ENCODE measurements at places on chromosomes 6 and 20. TPM values are rescaled to one million over a fixed set of nuclear protein-coding genes. Genes with fewer than 3 reads are reported as not detected.

DNA sequence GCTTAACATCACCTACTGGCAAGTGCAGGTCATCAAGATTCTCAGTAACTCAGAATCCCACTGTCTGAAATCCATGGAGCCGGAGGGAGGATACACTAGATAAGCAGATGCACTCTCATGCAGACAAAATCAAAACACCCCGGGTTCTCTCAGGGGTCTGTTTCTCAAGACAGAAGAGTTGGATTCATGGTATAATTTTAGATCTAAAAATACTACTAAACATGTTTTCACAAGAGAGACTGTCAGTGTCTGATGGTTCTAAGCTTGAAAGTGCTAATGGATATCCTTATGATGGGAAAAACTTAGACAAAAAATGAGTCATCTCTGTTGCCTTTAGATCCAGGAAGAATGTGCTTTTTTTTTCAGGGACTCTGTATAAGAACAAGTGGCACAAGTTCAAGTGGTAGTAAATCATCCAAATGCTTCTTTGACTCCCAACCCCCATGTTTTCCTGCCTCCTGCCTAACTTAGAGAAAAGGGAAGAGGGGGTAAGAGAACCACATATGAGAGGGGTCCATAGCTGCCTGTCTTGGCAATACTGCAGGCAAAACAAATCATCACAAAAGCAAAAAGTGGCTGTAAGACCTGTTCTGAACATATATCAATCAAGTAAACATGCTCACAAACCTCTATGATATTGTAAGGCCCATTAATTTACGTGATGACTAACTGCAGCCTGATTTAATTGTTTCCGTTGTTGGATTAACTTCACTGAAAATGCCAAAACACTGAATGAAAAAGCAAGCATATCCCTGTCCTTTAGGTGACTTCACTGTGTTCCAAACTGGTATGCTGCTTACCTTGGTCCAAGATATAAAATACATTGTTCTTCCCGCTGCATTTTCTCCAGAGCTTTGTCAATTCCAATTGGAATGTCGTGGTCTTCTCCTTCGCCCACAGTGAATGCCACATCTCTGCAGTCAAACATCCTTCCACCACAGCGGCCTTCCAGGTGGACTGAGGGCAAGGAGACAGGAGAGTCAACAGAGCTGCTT, 84.0 kb upstream of the TULP1 start:
- DNase-seq: peak; percentile 38

DNA sequence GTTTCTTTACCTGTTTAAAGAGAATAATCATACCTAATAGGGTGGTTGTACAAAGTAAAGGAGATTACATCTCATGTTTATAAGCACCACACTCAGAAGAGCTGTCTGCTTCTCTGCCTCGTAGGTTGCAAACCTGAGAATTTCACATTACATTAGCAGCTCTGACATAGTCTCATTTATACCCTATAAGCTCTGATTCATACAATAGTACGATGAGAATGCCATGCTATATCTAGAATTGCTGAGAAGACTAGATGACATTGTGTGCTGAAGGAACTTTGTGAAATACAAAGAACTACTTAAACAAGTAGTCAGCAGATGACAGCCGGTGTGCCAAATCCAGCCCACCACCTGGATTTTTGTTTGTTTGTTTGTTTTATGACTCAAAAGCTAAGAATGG, 121.2 kb downstream of the ADAT2 start:
- no peak for DNase-seq

Gene ZNF292
- polyA plus RNA-seq: 48.2 TPM

DNA sequence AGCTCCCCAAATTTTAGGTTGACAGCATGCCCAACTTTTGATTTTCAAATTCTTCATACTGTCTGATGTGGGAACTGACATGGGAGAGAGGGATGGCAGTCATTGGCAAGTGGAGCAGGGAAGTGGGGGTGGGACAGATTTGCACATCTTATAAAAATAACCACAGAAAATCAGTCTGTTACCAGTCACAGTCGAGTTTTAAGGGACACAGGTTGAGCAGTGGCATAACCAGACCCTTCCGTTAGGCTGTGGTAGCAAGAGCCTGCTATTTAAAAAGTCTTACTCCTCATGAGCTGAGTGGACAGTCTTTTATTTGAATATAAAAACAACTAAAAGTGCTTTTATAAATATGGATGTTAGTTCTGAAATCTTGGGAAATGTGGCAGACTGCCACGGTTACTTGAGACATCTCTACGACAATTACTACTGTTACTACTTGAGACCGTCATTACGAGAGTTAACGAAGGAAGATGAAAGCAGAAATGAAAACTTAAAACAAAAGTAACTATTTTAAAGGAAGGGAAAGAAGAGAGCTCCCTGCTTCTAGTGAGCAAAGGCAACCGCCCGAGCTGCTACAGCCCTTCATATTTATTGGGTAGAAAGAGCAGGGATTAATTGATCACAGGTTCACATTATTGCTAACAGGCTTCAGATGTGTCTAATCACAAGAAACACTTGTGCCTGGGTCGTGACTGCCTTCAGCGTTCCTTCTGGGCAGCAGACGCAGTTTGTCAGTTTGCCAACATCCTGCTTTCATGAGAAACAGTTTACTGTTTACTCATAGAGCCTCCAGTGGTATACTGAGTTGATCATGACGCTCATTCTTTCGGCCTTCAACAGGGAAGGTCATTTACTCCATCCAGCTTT, 71.3 kb downstream of the EFHC1 start:
- no peak for DNase-seq

Gene WDR27
- 105 TPM for polyA plus RNA-seq

GRCh38 chr20:61719691-61720347, 345.9 kb downstream of the TAF4 start:
- DNase-seq: no peak

Gene NEDD9
- 65.9 TPM for polyA plus RNA-seq

Gene C6orf52
- 3.4 TPM for polyA plus RNA-seq

DNA sequence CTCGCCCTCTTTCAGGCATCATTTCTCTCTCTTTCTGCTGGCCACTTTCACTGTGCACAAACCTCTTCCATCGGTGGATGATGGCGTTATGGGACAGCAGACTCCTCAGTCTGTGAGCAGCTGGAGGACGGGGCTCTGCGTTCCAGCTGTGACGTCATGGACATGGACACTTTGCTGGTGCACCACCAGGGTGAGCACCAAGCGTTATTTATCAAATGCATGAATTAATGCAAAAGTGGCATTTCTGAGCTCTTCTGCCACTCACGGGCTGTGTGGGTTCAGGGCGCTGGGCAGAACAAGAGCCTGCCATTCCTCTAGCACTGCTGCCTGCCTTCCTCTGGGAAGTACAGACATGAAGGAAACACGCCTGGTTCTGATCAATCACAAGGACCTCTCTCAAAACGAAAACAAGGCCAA, 82.9 kb upstream of the MPC1 start:
- DNase-seq: no peak

Gene SLC32A1
- polyA plus RNA-seq: 1.4 TPM

Measured in renal cortex interstitium (tissue), 15 donors.